ENCODE measurements at places on chromosomes 16 and 17.
A peak's percentile ranks its signal among the peaks of the same experiment; 100 is the strongest.

GRCh38 chr16:81035975-81036750, 521 bp downstream of the ATMIN start:
- peak; percentile 72 for DNase-seq

GRCh38 chr16:88060524-88061219, 109.4 kb downstream of the BANP start:
- DNase-seq = no peak

GRCh38 chr16:87604634-87605111, 2.4 kb downstream of the JPH3 start:
- no peak for DNase-seq

DNA sequence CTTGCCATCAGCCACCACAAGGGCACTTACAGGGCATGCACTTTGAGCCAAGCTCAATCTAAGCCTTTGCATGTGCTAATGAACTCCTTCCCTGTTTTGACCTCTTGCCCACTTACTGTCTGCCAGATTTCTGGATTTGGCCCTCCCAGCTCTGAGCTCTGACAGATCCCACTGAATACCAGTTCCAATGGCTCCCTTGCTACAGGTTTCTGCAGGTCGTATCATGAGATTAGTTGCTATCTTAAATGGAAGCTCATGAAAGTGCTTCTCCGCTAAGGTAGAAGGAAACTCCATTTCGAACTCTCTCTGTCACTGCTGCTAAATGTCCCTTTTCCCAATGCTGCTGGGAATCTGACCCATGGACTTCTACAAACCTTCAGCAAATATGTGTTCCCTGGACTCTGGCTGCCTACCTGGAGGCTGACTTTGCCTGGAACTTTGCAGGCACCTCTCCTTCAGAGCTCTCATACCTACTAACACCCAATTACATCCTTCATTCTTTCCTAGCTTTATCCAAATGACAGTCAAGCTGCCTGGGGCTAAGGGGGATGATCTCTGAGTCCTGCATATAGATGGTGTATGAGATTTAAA, 23.5 kb upstream of the TOB1 start:
- no peak for DNase-seq

DNA sequence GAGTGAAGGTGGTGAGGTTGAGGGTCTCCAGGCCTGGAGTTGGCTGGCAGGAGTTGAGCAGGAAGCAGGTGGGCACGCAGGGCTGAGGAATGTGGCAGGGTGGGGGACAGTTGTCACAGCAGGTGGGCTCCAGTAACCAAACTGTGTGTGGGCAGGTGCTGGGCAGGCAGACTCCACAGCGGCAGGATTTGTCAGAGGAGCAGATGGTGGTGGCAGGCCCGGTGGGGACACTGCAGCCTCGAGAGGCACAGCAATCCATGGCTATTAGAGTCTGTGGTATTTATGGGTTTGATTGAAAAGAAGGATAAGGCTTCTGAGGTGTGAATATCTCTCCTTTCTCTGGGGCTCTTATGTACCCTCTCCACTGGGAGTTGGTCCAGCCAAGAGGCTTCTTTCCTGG, at the start of gene KRTAP3-3:
Gene KRTAP3-3, minus strand, starts transcription at position 326 of the 400 bp plus-strand sequence. Its CDS starts 67 bp downstream, at position 259.
- DNase-seq = no peak

DNA sequence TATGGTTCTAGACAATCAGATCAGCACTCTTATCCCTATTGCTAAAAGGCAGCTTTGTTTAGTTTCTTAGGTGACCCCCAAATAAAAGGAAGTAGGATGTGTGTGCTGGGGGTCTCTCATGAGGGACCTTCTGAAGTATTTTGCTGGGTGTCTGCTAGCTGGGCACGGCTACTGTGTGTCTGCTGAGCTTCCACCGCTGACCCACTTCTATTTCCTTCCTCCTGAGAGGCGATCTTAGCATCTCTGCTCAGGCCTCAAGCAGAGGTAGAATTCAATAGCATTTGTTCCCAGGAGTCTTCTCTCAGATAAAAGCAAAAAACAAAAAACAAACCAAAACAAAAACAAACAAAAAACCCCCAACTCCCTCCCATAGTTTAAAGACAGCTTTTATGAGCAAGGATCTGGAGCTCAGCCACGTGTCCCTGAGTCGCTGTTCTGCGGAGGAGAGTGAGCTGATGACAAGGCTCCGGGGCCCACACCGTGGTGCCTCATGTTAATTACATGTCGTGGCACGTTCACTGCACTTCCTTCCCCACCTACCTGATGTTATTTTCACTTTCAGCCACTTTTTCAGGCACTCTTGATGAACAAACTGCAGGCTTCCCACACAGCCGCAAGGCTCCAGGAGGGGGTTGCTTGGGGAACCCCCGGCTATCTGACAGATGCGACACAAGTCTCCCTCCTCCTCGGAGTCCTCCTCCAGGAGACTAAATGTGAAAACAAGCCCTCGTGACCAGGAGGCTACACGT, 83.5 kb downstream of the MARCHF10 start:
- peak; percentile 38 for DNase-seq

- DNase-seq = no peak
Observed at GRCh38 chr17:41974658-41975057, 8.1 kb downstream of the CNP start.

- DNase-seq = no peak
Observed at GRCh38 chr17:2283302-2283701, 20.3 kb downstream of the SMG6 start.
